Testis (tissue), 5 donors: ENCODE measurements at places on chromosomes 5 and 9. TPM values are rescaled to one million over a fixed set of nuclear protein-coding genes. Genes with fewer than 3 reads are reported as not detected.
A peak's percentile ranks its signal among the peaks of the same experiment; 100 is the strongest.

- no peaks in the 10 kb centered on the region for H3K36me3 ChIP-seq
- H3K27ac ChIP-seq: no peak overlapping the region
- no peak for DNase-seq
- H3K4me3 ChIP-seq: no peak overlapping the region
- H3K27me3 ChIP-seq: no peaks in the 10 kb centered on the region
Observed at GRCh38 chr9:18848657-18849056, 184.4 kb downstream of the SAXO1 start.

GRCh38 chr9:118367383-118367782 lies 663.2 kb downstream of the TLR4 start:
- DNase-seq: no peak
- no peaks in the 10 kb centered on the region for H3K27me3 ChIP-seq
- no peaks in the 10 kb centered on the region for H3K36me3 ChIP-seq
- no peak overlapping the region for H3K4me3 ChIP-seq

PCDHA13 gene
- 4.4 TPM for total RNA-seq

RLN2 gene
- 0.74 TPM for total RNA-seq

DNA sequence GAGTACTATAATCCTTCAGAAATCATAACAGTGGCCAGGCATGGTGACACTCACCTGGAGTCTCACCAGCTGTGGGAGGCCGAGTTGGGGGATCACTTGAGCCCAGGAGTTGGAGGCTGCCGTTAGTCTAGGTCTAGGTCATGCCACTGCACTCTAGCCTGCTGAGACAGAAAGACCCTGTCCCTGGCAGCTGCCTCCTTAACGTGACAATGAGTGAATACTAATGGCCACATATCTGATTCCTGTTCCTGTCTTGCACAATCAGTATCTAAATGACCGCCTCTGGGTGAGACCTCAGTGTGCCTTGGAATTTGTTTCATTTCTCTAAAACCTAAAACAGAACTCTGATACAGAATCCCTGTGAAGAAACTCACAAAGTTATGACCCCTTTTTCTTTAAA lies 131.0 kb upstream of the DAB2 start:
- H3K27ac ChIP-seq: no peak overlapping the region
- H3K27me3 ChIP-seq: no peaks in the 10 kb centered on the region
- H3K4me1 ChIP-seq: no peaks in the 10 kb centered on the region
- H3K4me3 ChIP-seq: no peak overlapping the region

GRCh38 chr9:97759581-97760288 lies 62.6 kb upstream of the XPA start:
- no peaks in the 10 kb centered on the region for H3K27me3 ChIP-seq
- H3K36me3 ChIP-seq: no peaks in the 10 kb centered on the region
- no peak overlapping the region for H3K4me3 ChIP-seq
- no peak overlapping the region for H3K27ac ChIP-seq
- DNase-seq: no peak

- no peak overlapping the region for H3K4me3 ChIP-seq
- H3K4me1 ChIP-seq: no peaks in the 10 kb centered on the region
- H3K27me3 ChIP-seq: no peaks in the 10 kb centered on the region
- no peak overlapping the region for H3K27ac ChIP-seq
- no peak for DNase-seq
Observed at GRCh38 chr5:146690880-146691355, 174.9 kb upstream of the GPR151 start.

DNA sequence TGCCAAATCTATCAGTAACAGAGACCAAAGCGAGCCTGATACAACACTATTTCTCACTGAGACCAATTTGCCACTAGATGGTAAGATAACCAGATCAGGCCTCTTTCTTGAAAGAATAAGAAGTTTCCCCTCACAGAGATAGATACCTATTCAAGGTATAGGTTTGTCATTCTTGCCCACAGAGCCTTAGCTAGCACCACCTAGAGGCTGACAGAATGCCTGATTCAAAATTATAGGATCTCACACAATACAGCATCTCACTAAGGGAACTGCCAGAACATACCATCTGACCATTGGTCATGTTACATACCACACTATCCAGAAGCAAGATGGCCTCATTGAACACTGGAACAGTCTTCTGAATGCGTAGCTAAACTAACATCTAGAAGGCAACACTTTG lies 166.6 kb upstream of the HCN1 start:
- H3K36me3 ChIP-seq: no peaks in the 10 kb centered on the region
- H3K4me1 ChIP-seq: no peaks in the 10 kb centered on the region
- H3K27ac ChIP-seq: no peak overlapping the region
- no peak for DNase-seq

- H3K36me3 ChIP-seq: no peaks in the 10 kb centered on the region
- no peaks in the 10 kb centered on the region for H3K27me3 ChIP-seq
- H3K4me1 ChIP-seq: no peaks in the 10 kb centered on the region
- DNase-seq: no peak
- H3K27ac ChIP-seq: no peak overlapping the region
Observed at GRCh38 chr9:81634915-81635516, 54.3 kb downstream of the TLE1 start.

DNA sequence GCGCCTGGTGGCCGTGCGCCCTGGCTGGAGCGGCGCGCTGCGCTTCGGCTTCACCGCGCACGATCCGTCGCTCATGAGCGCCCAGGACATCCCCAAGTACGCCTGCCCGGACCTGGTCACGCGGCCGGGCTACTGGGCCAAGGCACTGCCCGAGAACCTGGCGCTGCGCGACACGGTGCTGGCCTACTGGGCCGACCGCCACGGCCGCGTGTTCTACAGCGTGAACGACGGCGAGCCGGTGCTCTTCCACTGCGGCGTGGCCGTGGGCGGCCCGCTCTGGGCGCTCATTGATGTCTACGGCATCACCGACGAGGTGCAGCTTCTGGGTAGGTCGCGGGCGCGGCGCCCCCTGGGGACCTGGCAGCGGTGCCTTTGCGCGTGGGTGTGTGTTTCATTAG lies 28.9 kb downstream of the NEURL1B start:
- H3K27ac ChIP-seq: no peak overlapping the region
- H3K27me3 ChIP-seq: no peaks in the 10 kb centered on the region
- peak overlapping the region; percentile 54 for H3K4me3 ChIP-seq
- no peak for DNase-seq
- peaks cover 3% of the 10 kb centered on the region for H3K4me1 ChIP-seq
- H3K36me3 ChIP-seq: no peaks in the 10 kb centered on the region

GRCh38 chr5:35004200-35004599 lies 43.5 kb downstream of the AGXT2 start:
- no peaks in the 10 kb centered on the region for H3K36me3 ChIP-seq
- H3K4me1 ChIP-seq: no peaks in the 10 kb centered on the region
- H3K27me3 ChIP-seq: no peaks in the 10 kb centered on the region
- DNase-seq: no peak
- no peak overlapping the region for H3K27ac ChIP-seq

- no peaks in the 10 kb centered on the region for H3K4me1 ChIP-seq
- H3K27me3 ChIP-seq: no peaks in the 10 kb centered on the region
- no peak for DNase-seq
- H3K36me3 ChIP-seq: no peaks in the 10 kb centered on the region
- H3K27ac ChIP-seq: no peak overlapping the region
Observed at GRCh38 chr5:127055880-127056653, 17.2 kb downstream of the C5orf63 start.

GRCh38 chr9:18014556-18014955 lies 435.7 kb downstream of the SH3GL2 start:
- no peak for DNase-seq
- H3K36me3 ChIP-seq: no peaks in the 10 kb centered on the region
- no peaks in the 10 kb centered on the region for H3K27me3 ChIP-seq
- H3K4me1 ChIP-seq: no peaks in the 10 kb centered on the region
- H3K27ac ChIP-seq: no peak overlapping the region

DNA sequence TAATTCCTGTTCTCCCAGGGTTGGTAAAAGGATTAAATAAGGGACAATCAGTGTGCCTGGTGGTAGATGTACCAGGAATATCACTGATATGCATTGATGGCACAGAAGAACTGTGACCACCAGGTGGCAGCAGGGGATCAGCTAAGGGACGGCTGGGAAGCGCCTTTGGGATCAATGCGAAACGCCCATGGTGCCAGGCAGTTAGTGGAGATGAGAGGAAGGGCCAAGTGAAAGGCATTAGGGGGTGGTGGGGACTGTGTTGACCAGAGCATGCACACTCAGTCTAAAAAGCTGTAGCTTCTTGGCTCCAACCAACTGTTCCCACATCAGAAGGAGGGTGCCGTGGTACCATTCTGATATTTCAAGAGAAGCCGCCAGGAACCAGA lies 55.6 kb downstream of the ARHGEF37 start:
- no peak overlapping the region for H3K4me3 ChIP-seq
- H3K27ac ChIP-seq: no peak overlapping the region
- no peaks in the 10 kb centered on the region for H3K36me3 ChIP-seq
- no peaks in the 10 kb centered on the region for H3K27me3 ChIP-seq
- DNase-seq: peak; percentile 89
- peaks cover 4% of the 10 kb centered on the region for H3K4me1 ChIP-seq
